ENCODE measurements at places on chromosomes 6 and 20.

DNA sequence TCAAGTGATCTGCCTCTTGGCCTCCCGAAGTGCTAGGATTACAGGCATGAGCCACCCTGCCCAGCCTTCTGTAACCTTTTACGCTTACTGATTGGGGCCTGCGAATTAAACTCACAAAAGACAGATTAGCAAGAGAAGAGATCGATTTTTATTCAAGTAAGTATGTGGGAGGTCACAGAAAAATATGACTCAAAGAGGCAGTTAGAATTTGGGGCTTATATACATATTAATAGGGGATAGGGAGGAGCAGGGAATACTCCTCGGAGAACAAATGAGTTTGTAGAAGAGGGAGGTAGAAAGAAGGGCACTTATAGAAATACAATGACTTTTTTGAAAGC, 78.9 kb downstream of the CD24 start:
- DNase-seq: no peak

DNA sequence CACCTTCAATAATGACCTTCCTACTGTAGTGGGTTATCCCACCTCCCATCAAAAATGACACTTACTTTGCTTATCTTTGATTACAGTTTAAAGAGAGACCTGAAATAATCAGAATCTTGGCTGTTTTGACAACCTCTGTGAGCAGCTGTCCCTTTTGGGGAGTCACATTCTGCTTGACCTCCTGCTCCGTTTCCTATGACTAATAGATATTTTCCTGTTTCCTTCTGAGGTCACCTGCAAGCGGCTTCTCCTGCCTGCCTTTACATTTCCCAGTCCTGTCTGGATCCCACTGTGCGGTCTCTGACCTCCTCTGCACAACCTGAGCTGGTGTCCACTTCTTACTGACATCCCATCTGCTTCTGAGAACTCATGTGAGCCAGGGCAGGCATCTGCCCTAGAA, 54.2 kb downstream of the TRAM2 start:
- no peak for DNase-seq

GRCh38 chr6:3916211-3916610, 67.0 kb downstream of the FAM50B start:
- DNase-seq: no peak

GRCh38 chr6:24428615-24429014, 25.9 kb downstream of the MRS2 start:
- DNase-seq: no peak

DNA sequence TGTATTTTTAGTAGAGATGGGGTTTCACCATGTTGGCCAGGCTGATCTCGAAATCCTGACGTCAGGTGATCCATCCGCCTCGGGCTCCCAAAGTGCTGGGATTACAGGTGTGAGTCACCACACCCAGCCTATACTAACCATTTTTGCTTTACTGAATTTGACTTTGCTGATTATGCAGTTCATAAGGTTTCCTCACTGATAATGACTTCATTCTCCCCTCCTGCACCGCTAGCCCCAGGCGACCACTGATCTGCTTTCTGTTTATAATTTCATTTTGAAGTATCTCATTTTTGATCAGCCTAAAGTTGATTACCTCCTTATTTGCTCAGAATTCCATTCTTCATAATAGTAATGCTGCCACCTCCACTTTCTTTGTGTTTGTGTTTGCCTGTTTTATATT, 48.7 kb upstream of the FAM83D start:
- DNase-seq: no peak

DNA sequence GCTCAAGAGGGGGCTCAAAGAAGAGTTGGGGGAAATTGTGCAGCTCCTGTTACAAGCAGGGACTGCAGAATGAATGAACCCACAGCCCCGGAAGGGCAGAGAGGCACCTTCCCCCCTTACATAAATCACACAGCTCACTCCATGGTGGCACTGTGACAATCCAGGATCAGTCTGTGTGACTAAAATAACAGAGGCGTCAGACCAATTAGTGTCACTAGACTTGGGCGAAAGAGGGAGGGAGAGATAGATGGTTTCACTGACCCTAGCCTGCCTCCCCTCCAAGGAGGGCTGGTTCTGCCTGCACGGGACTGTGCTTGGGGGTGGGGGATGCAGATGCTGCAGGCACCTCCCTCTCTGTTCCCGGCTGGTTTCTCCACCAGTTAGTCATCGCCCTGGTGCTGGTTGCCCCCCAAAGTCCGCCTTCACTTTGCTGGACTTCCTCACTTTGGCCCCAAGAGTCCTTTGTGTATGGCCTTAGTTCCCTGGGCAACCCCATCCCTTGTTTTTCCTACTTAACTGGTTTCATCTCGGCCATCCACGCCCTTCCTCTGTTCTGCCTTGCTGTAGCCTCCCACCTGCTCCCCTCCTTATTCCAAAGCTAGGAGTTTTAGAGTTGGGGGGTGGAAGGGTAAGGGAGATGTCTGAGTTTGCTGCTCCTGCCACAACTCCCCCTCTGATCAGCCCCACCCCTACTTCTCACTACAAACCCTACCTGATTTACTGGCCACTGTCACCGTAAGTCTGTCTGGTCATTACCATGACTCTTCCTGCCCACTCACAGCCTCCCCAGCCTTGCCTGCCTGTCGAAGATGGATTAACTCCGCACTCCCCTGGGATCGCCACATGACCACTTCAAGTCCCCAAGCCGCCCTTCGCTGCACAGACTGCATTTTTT, 17.7 kb downstream of the CCDC167 start:
- DNase-seq: no peak

DNA sequence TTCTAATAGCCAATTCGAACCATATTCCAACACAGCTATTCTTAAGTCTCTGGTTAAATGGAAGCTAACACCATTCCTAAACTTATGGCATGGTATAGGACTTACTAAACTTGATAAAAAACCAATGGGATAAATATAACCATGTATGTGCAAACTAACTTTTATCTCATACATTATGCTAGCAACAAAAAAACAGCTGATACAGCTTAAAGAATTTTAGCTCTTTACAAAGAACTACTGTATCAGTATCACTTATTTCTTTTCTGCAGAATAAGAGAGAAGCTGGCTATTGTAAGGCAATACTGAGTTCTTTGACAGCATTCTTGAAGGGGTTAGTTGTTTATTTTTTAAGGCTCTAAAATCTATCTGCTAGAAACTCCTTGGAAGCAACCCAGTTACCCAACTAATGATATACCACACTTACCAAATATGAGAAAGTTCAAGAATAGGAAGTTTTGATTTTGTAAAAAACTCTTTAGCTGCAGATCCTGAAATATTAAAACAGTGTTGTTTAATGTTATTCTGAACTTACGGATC, 44.9 kb downstream of the REPS1 start:
- DNase-seq: no peak

DNA sequence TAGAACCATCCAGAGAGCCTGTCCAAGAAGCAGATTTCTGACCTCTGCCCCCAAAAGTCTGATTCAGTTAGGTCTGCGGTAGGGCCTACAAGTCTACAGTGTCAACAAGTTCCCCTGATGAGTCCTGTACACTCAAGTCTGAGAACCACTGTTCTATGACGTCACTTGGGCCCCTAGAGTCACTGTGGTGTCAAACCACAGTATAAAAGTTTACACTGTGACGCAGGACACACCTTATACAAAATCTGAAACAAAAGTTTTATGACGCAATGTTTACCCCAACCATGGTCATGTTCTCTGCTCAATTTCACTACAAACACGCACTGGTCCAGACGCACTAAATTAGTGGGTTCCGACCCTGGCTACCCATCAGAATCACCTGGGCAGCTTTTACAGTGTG, 17.9 kb downstream of the SLA2 start:
- no peak for DNase-seq

- no peak for DNase-seq
Observed at GRCh38 chr20:5160882-5161281, 34.1 kb downstream of the CDS2 start.

- no peak for DNase-seq
Observed at GRCh38 chr6:164570801-164571200, 738.6 kb downstream of the C6orf118 start.

GRCh38 chr6:166745801-166746668, 119.0 kb upstream of the RPS6KA2 start:
- no peak for DNase-seq

DNA sequence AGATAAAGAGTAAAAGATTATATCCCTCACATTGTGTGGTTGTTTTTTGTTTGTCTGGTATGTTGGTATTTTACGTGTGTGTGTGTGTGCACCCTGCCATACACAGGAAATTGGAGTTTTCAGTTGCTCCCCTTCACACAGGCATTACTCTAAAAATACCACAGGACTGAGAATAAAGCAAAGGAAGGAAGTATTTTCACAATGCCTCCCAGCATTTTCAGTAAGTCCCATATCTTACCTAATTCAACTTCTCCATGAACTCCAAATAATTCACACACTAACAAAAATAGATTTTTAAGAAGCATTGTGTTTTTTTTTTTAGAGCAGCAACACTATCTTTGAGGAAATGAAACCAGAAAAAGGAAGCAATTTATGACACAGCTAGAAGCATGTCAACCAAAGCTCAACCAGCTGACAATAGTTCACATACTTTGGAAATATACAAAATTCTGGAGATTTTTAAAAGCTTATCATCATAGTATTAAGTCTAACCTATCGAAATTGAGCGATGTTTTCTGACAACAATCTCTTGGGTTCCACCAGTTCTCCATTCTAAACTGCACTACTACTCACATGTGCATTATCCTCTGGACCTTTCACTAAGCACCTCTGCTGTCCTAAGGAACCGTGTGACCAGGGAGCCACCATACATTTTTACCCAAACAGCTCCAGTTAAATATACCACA, 2.1 kb downstream of the UBE2J1 start:
- peak; percentile 43 for DNase-seq

- DNase-seq: peak; percentile 31
Observed at GRCh38 chr6:92376691-92377090, 1042.7 kb downstream of the EPHA7 start.

DNA sequence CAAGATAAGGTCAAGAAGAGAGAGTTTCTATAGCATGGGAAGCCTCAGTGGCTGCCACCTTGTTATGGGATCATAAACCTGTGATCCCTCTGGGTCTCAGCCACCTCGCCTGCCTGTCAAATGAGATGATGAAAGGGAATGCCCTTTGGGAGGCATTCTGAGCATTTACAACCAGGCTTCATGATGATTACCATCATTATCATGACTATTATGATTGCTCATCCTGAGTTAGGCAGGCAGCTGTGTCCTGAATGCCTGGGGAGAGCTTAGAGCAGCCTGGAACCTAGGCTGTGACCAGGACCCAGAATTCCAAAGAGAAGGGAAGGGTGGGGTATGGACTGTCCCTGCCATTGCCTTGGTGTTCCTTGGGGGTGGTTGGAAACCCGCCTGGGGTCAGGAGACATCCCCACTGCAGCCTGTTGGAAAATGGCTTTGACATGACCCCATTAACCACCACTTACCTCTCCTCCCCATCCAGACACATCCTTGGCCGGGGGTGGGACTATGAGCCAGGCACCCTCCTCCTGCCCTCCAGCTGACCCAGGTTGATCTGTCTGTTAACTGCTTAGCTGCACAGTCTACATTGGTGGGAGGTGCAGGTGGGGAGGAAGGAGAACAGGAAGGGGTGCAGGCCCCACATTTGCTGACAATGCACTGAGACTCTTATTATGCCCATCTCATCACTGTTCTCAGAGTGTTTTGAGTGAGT, 51.9 kb downstream of the LRFN2 start:
- no peak for DNase-seq

- no peak for DNase-seq
Observed at GRCh38 chr6:138231381-138231886, 13.1 kb upstream of the PBOV1 start.

GRCh38 chr6:8579372-8579771, 144.0 kb upstream of the SLC35B3 start:
- no peak for DNase-seq

- DNase-seq: no peak
Observed at GRCh38 chr20:14219801-14220461, 117.5 kb downstream of the FLRT3 start.

DNA sequence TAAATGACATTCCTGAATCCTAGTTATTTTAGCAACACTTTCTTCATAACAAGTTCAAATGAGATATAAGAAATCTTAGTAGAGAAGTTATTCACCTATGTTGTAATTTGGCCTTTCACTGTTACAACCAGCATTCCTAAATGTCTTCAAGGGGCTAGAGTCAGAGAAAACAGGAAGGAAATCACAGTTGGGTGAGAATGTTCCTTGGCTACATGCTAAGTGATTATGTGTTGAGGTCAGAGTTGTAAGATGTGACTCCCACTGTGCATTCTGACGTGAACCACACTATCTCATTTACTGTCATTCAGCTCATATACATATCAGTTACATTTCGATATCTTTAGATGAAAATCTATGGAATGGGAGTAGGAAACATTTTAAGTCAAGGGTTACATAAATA, 51.0 kb upstream of the MLIP start:
- DNase-seq: no peak

DNA sequence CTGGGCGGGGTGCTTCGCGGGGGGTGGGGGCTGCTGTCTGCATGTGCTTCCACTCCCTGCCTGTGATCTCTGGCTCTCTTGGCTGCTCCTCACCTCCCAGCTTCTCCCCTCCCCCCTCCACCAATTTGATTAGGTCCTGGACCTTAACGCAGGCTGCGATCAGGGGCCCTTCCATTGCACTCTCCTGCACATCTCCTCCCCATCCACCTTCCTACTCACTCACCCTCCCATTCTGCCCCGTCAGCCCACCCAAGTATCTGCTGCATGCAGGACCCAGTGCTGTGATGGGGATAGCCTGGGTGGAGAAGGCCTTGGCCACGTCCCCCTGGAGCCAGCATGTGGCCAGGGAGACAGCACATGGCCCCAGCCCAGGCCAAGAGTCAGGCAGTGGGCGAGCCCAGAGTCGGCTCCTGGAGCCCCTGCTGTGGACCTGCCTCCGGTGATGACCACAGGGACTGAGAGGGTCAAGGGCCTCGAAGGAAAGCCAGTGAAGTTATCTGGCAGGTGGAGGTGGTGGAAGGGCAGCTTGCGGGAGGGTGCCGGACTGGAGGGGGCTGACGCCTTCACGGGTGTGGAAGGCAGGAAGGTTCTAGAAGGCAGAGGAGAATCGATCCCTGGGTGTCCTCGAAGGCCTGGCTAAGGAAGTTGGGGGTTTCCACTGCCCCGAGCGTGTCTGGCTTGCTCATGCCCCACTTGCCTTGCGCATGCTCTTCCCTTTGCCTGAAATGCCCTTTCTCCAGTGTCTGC, 40.7 kb downstream of the SRC start:
- no peak for DNase-seq

DNA sequence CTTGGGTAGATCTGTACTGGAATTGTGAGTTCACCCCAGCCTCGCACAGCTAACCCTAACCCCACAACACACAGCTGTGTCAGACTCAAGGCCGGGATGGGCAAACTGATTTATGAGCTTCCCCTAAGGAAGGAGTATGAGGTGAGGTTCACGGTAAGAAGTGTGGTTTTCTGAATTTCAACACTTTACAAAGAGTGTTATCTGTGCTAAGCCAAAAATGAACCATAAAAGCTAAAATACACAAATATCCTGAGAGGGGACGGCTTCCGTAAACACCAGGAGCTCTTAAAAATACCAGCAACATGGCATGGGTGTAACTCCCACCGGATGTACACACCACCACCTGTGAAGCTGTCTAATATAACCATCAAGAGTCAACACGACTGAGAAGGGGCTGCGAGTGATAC, 101.2 kb downstream of the ATP9A start:
- DNase-seq: no peak
